Breast epithelium (tissue), 4 donors: ENCODE measurements at places on chromosomes 4 and X. TPM values are rescaled to one million over a fixed set of nuclear protein-coding genes. Genes with fewer than 3 reads are reported as not detected.

- DNase-seq = no peak
Measured at GRCh38 chr4:48439988-48440387, 43.2 kb upstream of the SLC10A4 start.

CTAG2 gene
- not detected for total RNA-seq

- no peak for DNase-seq
Measured at GRCh38 chr4:145176641-145177432, 3.6 kb downstream of the OTUD4 start.

GRCh38 chr4:64911846-64912245, 502.6 kb upstream of the TECRL start:
- no peak for DNase-seq

- peak; percentile 19 for DNase-seq
Measured at GRCh38 chrX:85379174-85379907, at the start of gene POF1B. Gene POF1B (minus strand): TSS chrX:85379665. CDS start chrX:85379454, 211 bp downstream.

DNA sequence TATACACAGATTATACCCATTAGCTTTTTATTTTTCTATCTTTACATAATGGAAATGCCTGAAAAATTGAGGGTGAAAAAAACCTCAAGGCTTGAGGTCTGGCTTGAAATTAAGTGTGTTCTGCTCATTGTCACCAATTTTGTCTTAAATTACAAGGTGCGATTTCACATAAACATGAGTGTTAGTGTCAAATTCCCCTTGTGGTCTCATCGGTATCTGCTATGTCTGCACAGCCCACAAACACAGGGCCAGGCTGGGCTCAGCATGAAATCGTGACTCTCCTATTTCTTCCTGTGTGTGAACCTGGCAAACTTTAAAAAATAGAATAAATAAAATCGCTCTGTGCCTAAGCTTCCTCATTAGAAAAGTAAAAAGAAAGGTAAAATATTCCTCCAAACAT, 109.1 kb downstream of the CRLF2 start:
- DNase-seq = no peak

GRCh38 chr4:26827798-26828197, 32.8 kb upstream of the STIM2 start:
- no peak for DNase-seq

TBX22 gene
- total RNA-seq = not detected

DNA sequence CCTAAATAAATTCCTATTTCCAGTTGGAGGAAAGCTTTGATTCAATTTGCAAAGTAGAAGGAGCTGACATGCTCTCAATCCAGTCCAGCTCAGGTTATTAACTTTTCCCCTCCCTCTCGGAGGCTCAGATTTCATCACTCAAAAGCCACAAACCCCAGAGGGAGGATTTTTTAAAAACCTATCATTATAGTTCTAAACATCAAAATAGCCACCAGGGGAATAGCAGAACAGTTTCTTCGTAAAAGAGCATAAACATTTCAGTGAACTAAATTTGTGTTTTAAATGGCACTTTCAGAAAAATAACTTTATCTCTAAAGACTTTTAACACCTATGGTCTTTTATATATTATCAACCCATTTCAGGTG, 8.8 kb downstream of the GPRIN3 start:
- no peak for DNase-seq
